ENCODE measurements at places on chromosomes 2 and 18.
A peak's percentile ranks its signal among the peaks of the same experiment; 100 is the strongest.

DNA sequence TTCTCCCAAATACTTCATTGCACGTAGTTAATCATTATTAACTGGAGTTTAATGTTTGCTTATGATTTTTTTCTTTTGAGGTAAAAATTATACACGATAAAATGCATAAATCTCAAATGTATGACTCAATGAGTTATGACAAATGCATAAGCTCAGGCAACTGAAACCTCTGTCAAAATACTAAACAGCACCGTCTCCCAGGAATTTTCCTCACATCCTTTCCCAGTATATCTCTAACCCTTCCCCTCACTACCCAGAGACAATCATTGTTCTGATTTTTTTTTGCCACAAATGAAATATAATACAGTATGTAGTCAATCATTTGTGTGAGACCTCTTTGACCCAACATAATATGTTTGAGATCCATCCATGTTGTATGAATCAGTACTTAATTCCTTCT is 606.5 kb downstream of the CPS1 start:
- DNase-seq: no peak

DNA sequence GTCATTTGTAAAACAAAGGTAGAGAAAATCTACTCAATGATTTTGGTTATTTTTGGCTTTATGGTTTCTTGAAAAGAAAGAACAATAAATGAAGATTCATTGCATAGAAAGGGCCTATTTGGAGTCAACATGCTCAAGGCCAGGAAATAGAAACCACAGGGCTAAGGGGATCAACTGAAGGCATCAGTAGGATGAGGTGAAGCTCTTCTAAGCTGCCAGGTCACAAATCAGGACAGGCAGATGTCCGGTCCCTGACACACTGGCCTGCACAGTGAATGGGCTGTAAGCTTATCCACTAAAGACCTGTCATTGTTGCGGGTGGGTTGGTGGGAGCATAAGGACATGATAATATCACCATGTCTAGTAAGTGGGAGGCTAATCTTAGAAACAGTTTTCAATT is 31.6 kb upstream of the RNF138 start:
- no peak for DNase-seq

DNA sequence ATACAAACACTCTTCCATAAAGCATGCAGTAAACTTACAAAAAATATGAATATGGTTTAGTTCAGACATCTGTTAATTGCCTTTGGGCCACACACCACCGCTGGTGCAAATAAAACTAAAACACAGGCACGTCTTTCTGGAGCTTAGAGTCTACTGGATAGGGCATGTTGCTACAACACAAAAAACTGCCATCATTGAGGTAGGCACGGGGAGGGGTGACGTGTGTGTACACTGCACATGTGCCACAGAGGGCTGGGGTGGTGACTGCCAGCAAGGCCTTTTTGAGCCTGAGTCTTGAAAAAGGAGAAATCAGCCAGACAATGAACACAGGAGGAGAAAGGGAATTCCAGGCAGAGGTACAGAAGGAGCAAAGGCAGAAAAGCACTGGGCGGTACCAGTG is 5.1 kb downstream of the SERPINE2 start:
- DNase-seq: no peak

GRCh38 chr2:54479424-54479823 is 23.3 kb downstream of the SPTBN1 start:
- no peak for DNase-seq

DNA sequence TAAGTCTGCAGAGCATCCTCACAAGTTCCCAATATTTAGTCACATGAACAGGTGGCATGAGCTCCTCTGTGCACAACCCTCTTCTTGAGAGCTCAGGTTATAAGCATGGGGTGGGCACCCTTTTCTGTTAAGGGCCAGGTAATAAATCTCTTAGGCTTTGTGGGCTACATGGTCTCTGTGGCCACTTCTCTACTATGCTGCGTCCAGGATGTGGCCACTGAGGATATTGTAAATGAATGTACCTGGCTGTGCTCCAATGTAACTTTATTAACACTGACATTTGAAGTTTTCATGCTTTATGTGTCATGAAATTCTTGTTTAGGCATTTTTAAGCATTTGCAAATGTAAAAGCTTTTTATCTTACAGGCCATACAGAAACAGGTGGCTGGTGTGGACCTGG is 116.8 kb upstream of the ST6GAL2 start:
- DNase-seq: no peak

DNA sequence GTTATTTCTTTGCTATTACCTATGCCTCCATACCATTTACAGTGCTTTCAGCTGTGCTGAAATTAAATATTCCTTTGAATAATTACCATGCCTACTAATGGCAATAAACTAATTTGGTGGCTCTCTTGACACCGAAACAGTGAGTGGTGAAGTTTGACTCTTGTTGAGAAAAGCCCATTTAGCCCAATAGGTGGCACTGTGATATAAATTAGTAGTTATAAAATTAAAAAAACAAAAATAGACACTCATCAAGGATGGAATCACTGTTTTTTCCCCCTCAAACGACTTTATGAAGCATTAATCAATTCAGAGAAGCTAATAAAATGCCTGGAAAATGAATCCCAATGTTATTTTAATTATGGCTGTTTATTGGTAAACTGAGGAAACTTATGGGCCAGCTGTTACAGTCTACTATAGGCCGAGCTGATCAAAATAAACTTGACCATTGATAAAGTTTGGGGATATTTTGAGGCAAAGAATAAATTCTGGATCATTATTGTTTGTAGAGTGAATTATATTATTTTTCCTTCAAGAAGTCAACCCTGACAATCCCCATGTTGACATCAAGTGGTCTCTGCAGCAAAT is 339.6 kb downstream of the TRIB2 start:
- no peak for DNase-seq

DNA sequence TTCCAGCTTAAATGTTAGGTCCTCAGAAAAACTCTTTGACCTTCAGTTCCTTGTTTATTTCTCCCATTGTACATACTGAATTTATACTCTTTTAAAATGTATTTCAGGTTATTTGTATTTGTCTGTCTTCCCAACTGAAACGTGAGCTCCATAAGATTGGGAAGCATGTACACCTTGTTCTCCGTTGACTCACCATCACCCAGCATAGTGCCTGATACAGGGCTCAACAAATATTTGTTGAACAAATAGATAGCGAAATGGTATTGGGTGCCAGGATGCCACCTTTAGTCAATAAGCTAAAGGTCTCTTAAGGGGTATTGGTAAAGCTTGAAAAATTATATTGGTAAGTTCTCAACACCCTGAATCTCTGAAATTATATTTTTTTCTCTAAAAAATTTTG is 1841.3 kb upstream of the CELF4 start:
- DNase-seq: no peak

DNA sequence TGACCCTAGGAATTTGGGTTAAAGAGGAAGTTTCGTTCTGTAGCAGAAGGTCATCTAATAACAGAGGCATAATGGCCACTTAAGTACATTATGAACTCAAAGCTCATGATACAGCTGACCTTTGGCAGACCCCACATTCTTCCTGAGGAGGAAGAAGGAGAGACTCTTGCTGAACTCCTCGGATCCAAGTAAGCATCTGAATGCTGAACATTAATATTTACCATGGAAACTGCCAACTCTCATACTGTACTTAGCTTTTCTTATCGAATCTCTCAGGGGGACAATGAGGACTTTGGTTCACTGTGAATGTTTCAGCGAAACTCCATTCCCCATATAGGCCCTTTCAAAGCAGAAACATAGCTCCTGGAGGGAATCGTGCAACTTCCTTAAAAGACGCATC is 781.4 kb upstream of the GYPC start:
- no peak for DNase-seq

- DNase-seq: no peak
These were observed 16.3 kb downstream of the CDC42EP3 start for GRCh38 chr2:37654932-37655841.

- peak; percentile 52 for DNase-seq
These were observed 1.2 kb upstream of the UGT1A5 start for GRCh38 chr2:233711312-233712008.

Measured in T1000 (cell line).